Fibroblast of skin of back (primary cell): ENCODE measurements at places on chromosomes 12 and 14.
A peak's percentile ranks its signal among the peaks of the same experiment; 100 is the strongest.

GRCh38 chr14:29085546-29085945 lies 319.0 kb downstream of the FOXG1 start:
- DNase-seq = no peak

- DNase-seq = no peak
Measured at GRCh38 chr14:70289138-70289537, 70.3 kb downstream of the COX16 start.

DNA sequence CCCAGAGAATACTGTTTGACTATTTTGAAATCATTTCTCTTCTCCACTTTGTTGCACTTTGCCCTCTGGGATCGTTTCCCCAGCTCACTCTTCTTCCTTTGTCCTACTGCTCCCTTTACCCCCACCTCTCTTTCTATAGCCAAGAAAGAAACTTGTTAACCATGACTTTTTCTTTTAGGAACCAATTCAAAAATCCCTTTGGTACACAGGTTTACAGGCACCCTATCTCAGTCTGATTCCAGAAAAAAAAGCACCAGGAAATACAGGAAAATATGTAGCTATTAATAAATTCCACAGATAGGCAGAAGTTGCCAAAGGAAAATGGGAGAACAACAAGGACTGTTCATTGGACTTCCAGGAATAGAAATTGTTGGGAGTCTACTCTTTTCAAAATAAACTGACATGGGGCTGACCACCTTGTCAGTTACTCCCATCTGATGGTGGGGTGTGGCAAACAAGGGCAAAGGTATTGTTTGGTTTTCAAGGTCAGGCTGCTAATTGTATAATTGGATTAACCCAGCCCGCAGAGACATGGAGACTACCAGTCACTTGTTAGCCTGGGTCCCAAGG lies 82.4 kb downstream of the CRADD start:
- no peak for DNase-seq

GRCh38 chr12:93048656-93049055 lies 119.6 kb upstream of the EEA1 start:
- DNase-seq = no peak

GRCh38 chr12:51822956-51823355 lies 25.6 kb downstream of the FIGNL2 start:
- no peak for DNase-seq

DNA sequence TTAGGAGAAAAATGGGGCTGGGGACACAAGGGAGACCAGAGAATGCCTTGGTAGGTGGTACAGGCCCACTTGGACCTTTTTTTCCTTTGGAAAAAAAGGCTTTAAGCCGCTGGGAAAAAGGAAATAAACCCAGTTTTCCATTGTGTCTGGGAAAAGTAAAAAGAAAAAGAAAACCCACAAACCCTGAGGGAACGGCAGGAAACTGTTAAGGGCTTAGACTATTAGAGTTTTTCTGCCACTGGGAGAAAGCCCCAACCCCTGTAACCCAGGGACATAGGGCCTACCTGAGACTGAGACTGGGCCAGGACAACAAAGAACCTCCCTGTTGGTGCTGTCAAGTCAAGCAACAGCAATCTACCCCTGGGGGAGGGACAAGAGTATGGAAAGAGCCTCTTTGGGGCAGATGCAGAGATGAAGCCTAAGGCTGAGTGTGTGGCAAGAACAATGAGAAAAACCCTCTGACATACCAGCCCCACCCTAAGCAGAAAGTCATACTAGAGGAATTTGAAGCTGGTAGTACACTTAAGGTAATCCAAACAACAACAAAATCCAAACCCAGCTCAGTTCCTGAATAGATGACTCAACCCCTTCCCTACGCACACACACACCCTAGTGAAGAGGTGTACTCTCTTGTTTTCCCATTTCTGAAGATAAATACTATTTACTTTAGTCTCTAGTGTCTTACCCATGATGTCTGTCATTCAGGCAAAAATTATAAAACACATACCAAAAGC lies 22.8 kb downstream of the ATF1 start:
- DNase-seq = peak; percentile 92
